Dermis microvascular lymphatic vessel endothelial cell (primary cell): ENCODE measurements at places on chromosomes 6 and 20.

DNA sequence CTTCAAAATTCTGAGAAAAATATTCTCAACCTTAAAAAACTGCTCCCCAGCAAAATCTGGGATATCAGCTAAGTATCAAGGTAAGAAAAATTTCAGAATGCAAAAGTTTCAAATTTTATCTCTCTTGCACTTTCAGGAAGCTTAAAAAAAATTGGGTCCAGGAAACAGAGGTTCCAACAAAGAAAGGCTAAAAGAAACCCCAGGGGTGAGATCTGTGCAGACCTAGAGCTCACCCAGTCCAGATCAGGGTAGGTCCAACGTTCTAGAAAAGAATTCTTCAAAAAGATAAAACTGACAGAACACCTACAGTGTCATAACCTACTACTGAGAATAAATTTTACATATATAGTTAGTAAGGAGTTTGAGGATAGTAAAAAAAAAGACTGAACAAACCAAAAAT, 23.5 kb downstream of the ILRUN start:
- DNase-seq: no peak

DNA sequence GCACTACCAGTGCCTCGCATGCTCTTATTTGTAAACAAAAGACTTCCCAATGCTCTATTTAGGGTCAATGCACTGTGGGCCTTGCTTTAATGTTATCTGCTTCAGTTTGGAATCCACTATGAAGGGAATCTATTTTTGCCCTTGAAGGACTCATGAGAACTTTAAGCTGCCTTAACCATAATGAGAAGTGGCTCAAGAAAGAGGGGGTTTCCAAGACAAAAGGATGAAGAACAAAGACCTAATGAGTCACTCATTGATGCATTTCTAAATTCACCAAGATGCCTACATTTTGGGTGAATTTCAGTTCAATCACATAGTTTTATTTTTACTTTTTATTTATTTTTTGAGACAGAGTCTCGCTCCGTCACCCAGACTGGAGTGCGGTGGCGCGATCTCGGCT, 228.2 kb downstream of the LY86 start:
- no peak for DNase-seq

GRCh38 chr6:142429195-142429594, 127.4 kb downstream of the ADGRG6 start:
- peak; percentile 56 for DNase-seq

GRCh38 chr6:55379895-55380294, 52.6 kb downstream of the GFRAL start:
- no peak for DNase-seq

- peak; percentile 16 for DNase-seq
These were observed 96.9 kb downstream of the JPH2 start for GRCh38 chr20:44089987-44090674.

- DNase-seq: no peak
These were observed 32.3 kb upstream of the GNRH2 start for GRCh38 chr20:3010985-3011723.

- DNase-seq: peak; percentile 37
These were observed 47.2 kb downstream of the VEGFA start for GRCh38 chr6:43817192-43817591.

DNA sequence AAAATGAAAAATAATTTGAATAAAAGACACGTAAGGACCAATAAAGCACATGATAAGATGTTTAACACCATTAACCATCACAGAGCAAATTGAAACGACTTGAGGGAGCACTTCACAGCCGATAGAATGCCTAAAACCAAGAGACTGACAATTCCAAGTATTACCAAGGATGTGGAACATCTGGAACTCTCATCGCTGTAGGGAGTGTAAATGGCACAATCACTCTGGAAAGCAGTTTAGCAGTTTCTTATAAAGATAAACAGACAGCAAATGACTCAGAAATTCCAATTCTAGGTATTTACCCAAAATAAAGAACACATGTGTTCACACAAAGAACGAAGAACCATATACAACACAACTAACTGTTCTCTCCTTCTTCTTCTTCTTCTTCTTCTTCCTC, 8.5 kb upstream of the UBD start:
- DNase-seq: no peak

- DNase-seq: no peak
These were observed 12.8 kb upstream of the HLA-F start for GRCh38 chr6:29710281-29710941.

- no peak for DNase-seq
These were observed 21.3 kb downstream of the ANKRD6 start for GRCh38 chr6:89454300-89454699.

DNA sequence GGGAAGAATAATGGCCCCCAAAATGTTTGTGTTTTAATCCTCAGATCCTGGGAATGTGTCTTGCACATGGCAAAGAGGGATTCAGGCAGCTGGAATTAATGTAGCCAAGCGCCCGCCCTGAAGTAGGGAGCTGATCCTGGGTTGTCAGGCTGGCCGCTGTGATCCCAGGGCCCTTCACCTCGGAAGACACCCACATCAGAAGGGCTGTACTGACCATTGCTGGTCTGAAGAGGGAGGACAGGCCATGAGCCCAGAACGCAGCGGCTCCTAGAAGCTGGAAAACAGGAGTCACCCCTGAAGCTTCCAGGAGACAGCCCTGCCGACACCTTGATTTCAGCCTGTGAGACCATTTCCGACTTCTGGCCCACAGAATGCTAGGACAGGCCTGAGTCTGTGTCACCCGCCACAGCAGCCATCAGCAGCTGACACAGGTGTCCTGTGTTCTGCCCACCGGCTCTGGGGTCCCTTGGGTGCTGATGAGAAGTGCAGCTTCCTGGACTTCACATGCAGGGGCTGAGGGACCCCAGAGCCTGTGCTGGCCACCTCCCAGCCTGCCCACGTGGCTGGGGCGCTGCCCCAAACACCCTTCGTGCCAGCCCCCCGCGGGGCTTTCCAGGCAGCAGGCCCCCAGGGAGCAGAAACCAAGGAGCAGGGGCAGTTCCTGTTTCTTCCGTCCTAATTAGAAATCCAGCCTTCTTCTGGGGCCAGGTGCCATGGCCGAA, 86.3 kb downstream of the ERMARD start:
- DNase-seq: no peak

GRCh38 chr6:164928057-164928727, 381.2 kb downstream of the C6orf118 start:
- DNase-seq: no peak

DNA sequence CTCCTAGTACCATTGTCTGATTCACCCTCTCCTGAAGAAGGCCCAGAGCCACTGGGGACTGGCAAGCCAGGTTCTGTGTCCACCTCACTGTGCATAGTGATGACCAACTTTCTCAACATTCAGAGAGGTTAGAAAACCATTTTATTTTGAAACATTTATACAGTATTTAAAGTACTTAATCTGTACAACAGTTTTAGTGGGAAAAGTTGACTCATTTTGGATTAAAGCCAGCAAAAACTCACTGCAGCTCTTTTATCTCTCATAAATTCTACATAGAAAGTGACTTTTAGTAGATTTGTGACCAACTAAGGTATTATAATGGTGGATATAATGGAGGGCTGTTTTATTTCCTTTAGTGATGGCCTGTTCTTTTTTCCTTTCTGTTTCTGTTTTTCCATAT, 9.7 kb downstream of the TULP4 start:
- DNase-seq: peak; percentile 88
